Caco-2 (cell line): ENCODE measurements at places on chromosomes 6 and 20. TPM values are rescaled to one million over a fixed set of nuclear protein-coding genes. Genes with fewer than 3 reads are reported as not detected.

The ADGRF5 gene
- total RNA-seq: not detected in 2 replicates

GRCh38 chr6:162442687-162443086 lies 284.9 kb downstream of the PRKN start:
- peak; percentile 35 for DNase-seq

DNA sequence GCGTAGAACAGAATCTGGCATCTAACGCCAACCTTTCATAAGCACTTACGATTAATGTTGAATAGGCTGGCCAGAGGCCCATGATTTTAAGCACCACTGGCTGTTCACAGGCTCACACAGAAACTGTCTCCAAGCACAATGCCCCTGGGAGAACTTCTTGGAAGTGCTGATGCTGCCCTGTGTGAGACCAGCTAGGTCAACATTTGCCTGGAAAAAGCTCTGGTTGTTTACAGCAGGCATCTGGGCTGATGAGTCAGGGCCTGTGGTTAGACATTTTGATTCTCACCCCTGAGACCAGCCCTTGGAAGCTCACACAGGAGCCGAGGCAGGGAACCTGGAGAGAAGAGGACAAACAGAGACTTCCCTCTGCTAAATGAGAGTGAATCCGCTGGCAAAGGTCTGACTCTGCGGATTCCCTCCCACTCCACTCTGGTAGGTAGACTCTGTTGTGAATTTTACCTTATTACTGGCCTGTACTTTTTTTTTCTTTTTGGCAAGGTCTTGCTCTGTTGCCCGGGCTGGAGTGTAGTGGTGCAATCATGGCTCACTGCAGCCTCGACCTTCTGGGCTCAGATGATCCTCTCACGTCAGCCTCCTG lies 6.8 kb upstream of the SULF2 start:
- DNase-seq: no peak

The TP53TG5 gene
- not detected in 2 replicates for total RNA-seq

- DNase-seq: no peak
These were observed 116.6 kb downstream of the FOXO3 start for GRCh38 chr6:108677357-108677756.

- DNase-seq: peak; percentile 69
These were observed 4.9 kb downstream of the VEGFA start for GRCh38 chr6:43774776-43775534.

DNA sequence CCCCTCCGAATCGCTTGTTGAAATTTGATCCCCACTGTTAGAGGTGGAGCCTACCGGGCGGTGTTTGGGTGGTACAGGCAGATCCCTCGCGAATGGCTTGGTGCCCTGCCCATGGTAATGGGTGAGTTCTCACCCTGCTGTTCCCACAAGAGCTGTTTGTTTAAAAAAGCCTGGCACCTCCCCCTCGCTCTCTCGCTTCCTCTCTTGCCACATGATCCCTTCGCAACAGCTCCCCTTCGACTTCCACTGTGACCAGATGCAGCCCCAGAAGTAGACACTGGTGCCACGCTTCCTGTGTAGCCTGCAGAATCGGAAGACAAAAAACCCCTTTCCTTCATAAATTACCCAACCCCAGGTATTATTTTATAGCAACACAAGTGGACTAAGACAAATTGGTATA lies 292.2 kb upstream of the QKI start:
- DNase-seq: no peak

The C20orf141 gene
- total RNA-seq: not detected in 2 replicates

DNA sequence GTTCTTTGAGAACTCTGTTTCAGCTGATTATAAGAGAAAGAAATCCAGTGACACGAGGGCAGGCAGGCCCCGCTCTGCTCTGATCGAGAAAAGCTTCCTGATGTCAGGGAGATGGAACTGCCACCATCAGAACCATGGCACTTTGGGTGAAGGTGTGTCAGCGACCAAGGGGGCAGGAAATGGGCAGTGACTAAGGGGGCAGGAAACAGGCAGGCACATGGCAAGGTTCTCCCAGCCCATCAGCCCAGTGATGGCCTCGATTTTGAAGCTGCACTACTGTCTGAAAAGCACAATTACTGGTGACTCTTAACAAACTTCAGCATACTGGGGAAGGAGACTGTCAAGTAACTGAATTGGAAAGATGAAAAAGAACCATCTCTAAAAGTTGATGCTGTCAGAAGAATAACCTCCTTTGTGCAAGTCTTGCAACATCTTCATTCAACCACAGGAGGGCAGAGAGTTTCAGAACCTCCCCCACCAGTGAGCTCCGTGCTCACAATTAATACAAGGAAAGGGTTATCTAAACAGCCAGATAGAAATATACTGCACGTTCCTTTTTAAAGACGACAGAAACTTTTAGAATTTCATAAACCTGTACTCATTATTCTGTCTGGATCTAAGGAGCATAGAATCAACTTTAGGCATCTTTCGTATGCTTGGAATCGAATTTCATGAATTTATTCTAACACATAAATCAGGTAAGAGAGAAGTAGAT lies 39.1 kb downstream of the TMX4 start:
- peak; percentile 41 for DNase-seq

- no peak for DNase-seq
These were observed 105.5 kb upstream of the TMEM170B start for GRCh38 chr6:11432091-11432490.

The BCAS4 gene
- total RNA-seq: 23.1 and 29.9 TPM in 2 replicates

The BPIFA1 gene
- not detected in 2 replicates for total RNA-seq

The CMTR1 gene
- total RNA-seq: 40.0 and 40.8 TPM in 2 replicates

GRCh38 chr6:1327630-1328029 lies 15.7 kb downstream of the FOXQ1 start:
- no peak for DNase-seq

DNA sequence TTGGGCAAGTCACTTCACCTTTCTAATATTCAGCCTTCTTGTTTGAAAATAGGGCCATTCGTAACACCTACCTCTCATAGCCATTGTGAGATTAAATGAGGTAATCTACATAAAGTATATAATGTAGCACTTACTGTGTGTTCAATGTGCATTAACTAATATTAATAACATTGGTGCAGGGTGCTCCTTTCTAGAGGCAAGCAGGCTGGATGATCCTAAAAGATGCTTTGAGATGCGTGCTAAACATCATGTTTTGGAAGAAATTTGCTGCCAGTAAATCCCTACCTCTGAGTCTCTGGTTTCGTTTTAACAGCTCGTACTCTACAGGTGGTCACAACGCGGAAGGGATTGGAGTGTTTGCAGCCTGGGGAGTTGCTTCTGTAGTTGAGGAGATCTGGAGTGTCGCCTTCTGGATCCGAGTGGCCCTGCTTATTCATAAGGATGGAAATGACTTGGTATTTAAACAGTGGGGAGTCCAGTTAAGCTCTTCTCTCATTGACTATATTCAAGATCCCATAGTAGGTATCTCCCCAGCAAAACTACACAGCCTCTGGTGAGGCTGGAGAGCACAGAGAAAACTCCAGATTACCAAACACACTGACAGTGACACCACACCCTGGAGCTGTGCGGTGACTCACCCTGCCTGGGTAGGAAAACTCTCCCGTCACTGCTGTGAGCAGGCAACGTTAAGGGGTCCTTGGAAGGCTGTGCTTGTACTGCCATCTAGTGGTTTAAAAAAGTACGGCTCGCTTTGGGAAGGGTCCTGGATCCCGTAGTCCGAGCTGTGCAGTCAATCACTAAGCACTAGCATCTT lies 107.9 kb downstream of the MAP3K7 start:
- DNase-seq: peak; percentile 88

DNA sequence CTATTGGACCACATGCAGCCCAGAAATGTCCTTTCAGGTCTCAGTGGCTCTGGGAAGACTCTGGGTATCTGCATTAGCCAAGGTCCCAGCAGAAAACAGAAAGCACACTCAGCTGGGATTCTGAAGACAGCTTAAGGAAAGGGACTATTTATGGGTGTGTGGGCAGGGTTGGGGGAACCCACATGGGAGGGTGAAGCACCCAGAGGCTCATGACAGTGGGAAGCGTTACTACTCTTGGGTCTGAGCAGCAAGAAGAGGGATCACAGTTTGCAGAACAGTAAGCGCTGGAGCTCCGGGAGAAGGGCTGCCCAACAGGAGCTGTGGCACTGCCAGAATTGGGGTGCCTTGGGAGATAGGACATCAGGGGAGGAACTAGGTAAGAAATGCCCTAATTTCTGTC lies 12.4 kb upstream of the CDC5L start:
- DNase-seq: no peak

The NMBR gene
- total RNA-seq: not detected in 2 replicates

The HLA-DQB2 gene
- not detected in 2 replicates for total RNA-seq

The MYB gene
- total RNA-seq: 2.3 and 2.7 TPM in 2 replicates

GRCh38 chr6:107819217-107819616 lies 4.9 kb downstream of the SCML4 start:
- no peak for DNase-seq

The EYA4 gene
- total RNA-seq: not detected in 2 replicates

GRCh38 chr6:33277663-33278391 lies 904 bp downstream of the B3GALT4 start:
- peak; percentile 68 for DNase-seq

DNA sequence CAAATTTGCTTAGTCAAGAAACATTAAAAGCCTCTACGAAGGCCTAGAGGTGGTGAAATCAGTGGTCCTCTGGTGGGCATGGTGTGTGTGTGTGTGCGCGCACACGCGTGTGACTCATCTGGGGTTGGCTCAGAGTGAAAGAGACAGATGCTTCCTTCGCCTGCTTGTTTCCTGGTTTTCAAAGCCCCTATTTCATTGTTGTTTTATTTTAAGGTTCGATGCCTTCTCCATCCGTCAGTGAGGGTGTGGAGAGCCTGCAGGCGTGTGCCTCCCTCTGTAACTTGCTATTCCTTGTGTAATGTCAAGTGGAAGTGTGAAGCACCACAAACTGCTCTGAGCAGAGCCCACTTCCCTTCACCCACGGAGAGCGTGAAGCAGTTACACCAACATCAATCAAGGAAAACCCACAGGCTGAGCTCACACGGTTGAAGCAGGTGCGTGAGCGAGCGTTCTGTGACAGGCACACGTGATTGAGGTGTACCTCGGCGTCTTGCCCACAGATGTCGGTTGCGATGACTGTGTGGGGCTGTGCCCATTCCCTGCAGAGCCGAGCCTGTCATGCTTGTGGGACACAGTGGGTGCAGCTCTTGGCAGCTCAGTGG lies 233.9 kb downstream of the PRL start:
- no peak for DNase-seq

DNA sequence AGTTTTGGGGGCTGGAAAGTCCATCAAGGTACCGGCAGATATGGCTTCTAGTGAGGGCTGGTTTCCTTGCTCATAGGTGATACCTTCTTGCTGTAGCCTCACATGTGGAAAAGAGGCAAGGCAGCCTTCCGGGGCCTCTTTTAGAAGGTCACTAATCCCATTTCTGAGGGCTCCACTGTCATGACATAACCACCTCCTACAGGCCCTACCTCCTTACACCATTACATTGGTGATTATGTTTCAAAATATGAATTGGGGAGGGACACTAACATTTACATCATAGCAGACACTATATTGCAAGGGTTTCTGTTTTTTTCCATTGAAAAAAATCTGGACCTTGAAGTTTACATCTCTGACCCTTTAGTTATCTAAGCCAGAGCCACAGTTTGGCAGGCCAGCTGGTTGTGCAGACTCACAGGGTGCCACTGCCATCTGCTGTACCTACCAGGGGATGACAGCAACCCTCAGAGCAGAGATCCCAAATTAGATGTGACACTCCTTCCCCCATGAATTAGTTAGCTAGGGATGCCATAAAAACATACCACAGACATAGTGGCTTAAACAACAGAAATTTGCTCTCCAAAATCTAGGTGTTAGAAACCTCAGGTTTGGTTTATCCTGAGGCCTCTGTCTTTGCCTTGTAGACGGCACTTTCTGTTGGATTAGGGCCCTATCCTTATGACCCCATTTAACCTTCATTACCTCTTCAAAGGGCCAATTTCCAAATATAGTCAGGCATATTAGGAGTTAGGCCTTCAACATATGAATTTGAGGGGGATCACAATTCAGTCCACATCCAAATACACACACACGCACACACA lies 166.4 kb upstream of the RNF217 start:
- DNase-seq: no peak

GRCh38 chr6:46242921-46243320 lies 72.1 kb upstream of the ENPP5 start:
- no peak for DNase-seq

DNA sequence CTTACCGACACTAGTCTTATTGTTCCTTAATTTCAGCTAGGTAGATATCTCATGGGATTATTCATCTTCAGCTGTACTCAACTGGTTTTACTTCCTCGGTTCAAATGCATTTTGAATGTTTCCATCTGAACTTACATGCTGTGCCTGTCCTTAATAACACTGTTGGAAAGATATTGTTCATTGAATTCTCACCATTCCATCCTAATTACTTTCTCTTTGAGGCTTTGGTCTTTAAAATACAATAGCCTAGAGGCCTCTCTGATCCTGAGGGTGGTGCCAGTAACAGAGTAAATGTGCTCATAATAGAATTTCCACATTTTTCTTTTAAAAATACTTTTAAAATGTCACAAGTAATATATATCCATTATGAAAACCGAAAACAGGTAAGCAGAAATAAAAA lies 54.0 kb downstream of the IL20RA start:
- DNase-seq: no peak

The ZKSCAN3 gene
- 3.7 and 4.3 TPM in 2 replicates for total RNA-seq

DNA sequence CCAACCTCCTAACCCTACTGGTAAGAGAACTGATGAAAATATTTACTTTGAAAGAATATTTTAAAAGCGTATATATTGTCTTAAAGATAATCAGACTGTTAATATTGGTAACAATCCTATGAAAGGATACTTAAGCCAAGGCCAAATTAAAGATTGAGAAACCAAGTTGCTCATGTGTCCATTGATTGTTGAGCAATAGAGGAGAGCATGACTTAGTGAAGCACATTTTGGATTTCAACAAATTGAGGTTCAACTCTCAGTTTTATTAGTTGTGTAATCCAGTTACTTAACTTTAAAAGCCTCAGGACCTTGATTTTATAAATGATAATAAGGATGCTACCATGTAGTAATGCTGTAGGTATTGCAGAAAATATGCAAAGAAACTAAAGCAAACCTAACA lies 56.8 kb downstream of the PRL start:
- no peak for DNase-seq

- DNase-seq: no peak
These were observed 125.6 kb downstream of the BCAS1 start for GRCh38 chr20:53944796-53945195.

GRCh38 chr6:145608850-145609249 lies 126.5 kb downstream of the EPM2A start:
- DNase-seq: no peak

DNA sequence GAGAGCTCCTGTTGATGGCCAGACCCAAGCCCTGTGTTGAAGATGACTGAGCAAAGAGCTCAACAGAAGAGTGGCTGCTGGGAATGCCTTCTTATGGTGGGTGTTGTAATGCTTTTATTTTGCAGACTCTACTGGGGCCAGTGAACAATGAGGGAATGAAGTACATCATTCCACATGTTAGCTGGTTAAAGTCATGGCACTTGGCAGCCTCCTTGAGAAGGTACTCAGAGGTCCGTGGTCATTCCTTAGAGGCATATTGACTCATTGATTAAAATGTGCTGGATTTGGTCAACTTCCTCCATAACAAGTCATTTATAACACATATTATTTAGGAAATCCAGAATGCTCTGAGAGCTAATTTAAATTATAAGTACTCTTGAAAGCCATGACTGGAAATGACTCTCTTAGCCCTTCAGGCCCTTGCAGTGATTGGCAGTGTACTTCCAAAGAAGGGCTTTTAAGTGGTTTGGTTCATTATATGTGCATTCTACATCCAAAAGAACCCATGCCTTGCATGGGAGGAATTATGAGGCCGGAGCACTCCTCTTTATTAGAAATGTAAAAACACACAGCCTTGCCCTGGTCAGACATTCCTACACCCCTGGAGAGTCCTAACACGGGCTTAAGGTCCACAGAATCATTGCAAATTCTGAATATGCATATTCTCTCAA lies 976.9 kb downstream of the KIF16B start:
- no peak for DNase-seq

GRCh38 chr20:9399322-9399721 lies 115.1 kb upstream of the LAMP5 start:
- DNase-seq: no peak

The ZNF831 gene
- not detected in 2 replicates for total RNA-seq

The CD109 gene
- 0.18 and 0.19 TPM in 2 replicates for total RNA-seq
